ENCODE measurements at places on chromosomes 6 and 20. TPM values are rescaled to one million over a fixed set of nuclear protein-coding genes. Genes with fewer than 3 reads are reported as not detected.

The AKIRIN2 gene
- total RNA-seq: 15.4 TPM

The COL11A2 gene
- total RNA-seq: 0.09 TPM

The FABP7 gene
- total RNA-seq: not detected

The ZNF334 gene
- 1.2 TPM for total RNA-seq

The NMBR gene
- total RNA-seq: not detected

The GUCA1A gene
- not detected for total RNA-seq

The E2F1 gene
- total RNA-seq: 5.1 TPM

The CTAGE9 gene
- total RNA-seq: not detected

The ADGRF5 gene
- 6.2 TPM for total RNA-seq

The FUT9 gene
- total RNA-seq: not detected

The SLC29A1 gene
- 63.9 TPM for total RNA-seq

The GRM1 gene
- total RNA-seq: under 0.01 TPM

The FAM209A gene
- total RNA-seq: not detected

The SPATS1 gene
- not detected for total RNA-seq

The KHDC3L gene
- total RNA-seq: not detected

The SRF gene
- total RNA-seq: 15.7 TPM

The CST2 gene
- not detected for total RNA-seq

The SLC26A8 gene
- total RNA-seq: not detected

The TREM2 gene
- total RNA-seq: not detected

The PCK1 gene
- total RNA-seq: not detected
